ENCODE measurements at places on chromosomes 16 and 17.

- no peak for DNase-seq
Measured at GRCh38 chr17:76935331-76935730, 67.1 kb downstream of the MGAT5B start.

- DNase-seq, result no peak
Measured at GRCh38 chr17:62994931-62995330, 28.9 kb downstream of the TANC2 start.

DNA sequence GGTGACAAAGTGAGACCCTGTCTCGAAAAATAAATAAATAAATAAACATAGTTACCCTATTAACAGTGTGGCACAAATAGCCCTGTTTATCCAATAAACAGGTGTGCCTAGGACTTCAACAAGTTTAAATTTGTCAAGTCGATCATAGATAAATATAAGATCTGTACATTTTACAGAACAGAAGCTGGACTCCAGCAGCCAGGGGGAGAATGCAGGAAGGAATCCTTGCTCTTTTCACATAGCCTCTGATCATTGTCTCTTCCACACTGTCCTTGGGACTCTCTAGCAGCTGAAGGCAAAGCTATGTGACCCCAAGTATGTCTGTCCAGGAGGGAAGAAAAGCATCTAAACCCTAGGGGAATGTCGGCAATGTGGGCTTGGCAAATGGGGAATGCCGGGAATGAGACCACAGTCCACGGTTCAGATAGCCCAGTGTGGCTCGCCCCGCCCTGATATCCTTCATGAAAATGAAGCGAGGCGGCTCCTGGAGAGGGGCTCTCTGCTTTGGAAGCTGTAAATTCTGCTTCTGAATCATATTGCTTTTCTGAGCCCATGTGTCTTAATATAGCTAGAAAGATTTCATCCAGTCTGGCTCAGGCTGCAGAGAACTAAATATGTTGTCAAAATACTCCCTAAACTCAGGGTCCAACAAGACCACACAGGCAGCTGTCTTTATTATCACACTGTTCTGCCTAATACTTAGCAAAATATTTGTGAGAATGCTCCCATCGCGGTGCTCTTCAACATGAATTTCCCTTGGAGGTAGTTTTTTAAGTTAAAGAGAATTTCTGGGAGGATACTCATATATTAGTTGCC, 24.9 kb upstream of the GRB2 start:
- DNase-seq, result no peak

DNA sequence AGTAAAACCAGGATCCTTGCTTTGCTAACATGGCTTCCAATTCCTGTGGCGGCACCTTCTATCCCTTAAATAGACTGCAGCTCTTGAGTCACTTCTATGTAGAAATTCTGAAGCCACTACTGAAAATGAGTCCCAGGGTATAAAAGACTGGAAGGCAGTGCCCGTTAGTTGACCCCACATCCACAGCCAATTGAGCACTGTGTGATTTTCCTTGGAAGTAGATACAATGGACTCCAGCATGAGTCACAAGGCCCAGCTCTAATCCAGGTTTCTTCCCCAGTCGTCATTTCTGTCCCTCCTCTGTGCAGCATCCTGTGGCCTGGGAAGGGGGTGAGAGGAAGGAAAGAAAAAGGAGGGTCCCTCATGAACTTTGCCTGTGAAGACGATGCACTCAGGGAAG, 69.5 kb downstream of the HLF start:
- no peak for DNase-seq

GRCh38 chr17:57999496-58000017, 7.5 kb downstream of the SRSF1 start:
- peak; percentile 69 for DNase-seq

GRCh38 chr17:79482727-79483521, 127.9 kb downstream of the RBFOX3 start:
- no peak for DNase-seq

DNA sequence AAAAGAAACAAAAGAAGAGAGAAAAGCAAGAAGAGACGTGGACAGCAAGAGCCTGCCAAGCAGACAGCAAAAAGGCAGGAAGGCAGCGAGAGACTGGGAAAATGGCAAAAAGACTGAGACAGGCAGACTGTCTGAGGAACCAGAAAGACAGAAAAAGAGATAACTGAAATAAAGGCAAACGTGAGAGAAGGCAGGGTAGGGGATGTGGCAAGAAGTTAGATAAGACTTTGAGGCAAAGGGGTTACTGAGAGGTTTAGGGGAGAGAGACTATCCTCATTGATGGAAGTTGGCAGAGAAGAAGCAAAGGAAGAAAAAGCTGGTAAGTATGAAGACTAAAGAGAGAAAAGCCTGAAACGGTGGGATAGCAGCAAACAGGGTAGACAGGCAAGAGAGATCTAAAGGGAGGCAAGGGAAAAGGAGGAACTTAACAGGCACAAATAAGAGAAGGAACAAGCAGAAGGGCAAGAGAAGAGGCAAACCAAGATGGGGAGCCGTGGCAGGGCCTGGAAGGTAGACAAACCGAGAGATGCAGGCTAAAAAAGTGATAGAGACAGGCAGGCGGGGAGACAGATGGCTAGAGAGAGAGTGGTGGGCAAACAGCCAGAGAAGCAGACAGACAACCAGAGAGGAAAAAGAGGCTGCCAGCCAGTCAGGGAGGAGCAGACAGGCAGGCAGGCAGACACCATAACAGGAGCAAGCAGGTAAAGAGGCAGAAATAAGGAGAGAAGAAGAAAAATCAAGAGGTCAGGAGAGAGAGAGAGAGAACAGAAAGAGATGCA, 7.1 kb upstream of the CHD3 start:
- DNase-seq, result peak; percentile 89

- DNase-seq, result no peak
Measured at GRCh38 chr17:20189979-20190378, 180.8 kb downstream of the SPECC1 start.

GRCh38 chr17:77692571-77693161, 265.8 kb upstream of the TNRC6C start:
- no peak for DNase-seq

DNA sequence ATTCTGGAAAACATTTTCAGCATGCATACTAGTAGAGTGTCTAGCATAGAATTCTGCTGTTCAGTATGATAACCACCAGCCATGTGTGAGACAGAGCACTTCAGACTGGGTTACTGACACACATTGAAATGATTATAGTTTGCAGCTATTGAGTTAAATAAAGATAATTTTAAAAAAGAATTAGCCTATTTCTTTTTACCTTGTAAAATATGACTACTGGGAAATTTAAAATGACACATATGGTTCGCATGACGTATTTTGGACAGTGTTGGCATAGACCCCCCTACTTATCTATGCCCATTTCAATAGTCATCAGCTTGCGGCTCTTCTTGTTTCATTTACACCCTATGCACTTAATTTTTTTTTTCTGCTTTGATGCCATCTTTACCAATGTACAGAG, 4.7 kb upstream of the SDK2 start:
- no peak for DNase-seq

GRCh38 chr16:10205688-10206087, 23.5 kb upstream of the GRIN2A start:
- no peak for DNase-seq

GRCh38 chr16:57192720-57193486, 6.8 kb downstream of the RSPRY1 start:
- no peak for DNase-seq

- no peak for DNase-seq
Measured at GRCh38 chr16:6698548-6698947, 634.1 kb upstream of the RBFOX1 start.

DNA sequence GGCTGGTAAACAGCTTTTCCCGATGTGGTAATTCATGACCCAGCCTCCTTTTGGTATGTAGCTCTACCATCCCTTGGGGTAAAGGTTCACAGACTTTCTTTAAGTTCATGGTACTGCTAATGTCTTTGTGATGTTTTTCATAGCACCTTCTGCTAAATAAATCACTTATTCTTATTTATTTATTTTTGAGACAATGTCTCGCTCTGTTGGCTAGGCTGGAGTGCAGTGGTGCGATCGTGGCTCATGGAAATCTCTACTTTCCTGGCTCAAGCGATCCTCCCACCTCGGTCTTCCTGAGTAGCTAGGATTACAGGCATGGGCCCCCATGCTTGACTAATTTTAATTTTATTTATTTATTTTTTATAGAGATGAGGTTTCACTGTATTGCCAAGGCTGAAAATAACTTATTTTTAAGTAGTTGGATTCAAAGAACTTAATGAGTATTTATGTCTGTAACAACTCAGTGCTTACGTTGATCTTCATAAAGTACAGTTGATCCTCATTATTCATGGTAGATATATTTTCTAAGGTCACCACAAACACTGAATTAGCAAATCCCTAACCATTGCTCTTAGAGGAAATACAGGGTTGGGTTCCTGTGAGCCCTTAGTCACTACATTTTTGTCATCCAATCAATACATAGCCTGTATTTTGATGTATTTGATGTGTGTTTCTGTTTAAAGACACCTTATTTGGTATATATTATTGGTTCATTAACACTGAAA, 97.1 kb downstream of the SHISA9 start:
- DNase-seq, result no peak

DNA sequence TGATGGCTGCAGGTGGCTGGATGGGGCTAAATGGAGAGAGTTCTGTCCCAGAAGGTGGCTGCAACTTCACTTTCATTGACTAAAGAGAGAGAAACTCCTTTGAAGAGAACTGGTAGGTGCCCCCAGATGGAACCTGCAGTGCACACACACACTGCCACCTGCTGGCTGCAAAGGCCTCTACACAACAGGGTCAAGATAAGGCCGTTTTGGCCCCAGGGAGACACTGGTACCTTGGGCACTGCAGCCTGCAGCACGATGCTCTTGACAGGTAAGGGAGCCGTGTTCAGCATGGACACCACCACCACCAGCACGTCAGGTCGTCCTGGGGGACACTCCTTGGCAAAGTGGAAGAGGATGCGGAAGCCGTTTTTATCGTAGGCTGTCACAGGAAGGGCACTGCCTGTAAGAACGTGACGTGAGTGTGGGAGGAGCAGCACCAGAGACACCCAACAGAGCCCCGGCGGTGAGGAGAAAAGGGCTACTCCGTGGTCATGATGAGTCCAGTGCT, 22.7 kb downstream of the GGA3 start:
- peak; percentile 46 for DNase-seq

DNA sequence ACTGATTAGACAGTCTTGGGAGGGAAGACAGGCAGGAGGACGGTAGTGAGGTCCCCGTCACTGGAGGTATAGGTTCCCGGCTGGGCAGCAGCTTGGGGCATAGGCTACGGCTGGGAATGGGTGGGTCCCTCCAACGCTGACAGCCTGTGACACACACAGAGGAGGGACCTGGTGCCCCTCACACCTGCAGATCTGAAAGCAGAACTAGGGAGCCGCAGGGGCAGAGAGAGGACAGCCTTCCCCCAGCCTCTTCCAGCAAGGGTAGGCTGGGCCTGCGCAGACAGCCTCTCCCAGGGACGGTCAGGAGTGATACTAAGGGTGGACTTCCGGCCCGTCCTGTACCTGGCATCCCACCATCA, 2.0 kb downstream of the P2RX1 start:
- DNase-seq, result no peak

DNA sequence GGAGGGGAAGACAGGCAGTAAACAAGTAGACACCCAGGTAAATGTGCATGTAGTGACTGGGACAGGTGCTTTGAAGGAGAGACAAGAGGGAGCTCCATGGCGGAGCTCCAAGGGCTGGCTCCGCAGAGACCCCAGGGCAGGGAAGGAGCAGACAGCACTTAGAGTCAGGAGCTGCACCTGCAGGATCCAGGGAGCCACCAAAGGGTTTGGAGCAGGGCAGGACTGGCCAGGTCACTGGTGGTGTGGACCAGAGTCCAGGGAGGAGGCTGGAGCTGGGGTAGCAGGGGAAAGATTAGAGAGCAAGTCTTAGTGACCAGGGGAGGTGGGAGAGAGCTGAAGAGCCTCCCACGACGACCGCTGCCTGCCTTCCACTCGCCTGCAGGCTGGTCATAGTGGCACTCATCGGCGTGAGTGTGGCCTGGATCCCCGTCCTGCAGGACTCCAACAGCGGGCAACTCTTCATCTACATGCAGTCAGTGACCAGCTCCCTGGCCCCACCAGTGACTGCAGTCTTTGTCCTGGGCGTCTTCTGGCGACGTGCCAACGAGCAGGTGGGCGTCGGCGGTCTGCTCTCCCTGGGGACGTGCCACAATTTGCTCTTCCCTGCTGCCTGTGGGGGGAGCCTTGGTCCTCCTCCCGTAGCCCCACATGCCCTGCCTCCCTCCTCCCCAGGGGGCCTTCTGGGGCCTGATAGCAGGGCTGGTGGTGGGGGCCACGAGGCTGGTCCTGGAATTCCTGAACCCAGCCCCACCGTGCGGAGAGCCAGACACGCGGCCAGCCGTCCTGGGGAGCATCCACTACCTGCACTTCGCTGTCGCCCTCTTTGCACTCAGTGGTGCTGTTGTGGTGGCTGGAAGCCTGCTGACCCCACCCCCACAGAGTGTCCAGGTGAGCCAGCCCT, 14.7 kb upstream of the FAM83G start:
- DNase-seq, result peak; percentile 4

DNA sequence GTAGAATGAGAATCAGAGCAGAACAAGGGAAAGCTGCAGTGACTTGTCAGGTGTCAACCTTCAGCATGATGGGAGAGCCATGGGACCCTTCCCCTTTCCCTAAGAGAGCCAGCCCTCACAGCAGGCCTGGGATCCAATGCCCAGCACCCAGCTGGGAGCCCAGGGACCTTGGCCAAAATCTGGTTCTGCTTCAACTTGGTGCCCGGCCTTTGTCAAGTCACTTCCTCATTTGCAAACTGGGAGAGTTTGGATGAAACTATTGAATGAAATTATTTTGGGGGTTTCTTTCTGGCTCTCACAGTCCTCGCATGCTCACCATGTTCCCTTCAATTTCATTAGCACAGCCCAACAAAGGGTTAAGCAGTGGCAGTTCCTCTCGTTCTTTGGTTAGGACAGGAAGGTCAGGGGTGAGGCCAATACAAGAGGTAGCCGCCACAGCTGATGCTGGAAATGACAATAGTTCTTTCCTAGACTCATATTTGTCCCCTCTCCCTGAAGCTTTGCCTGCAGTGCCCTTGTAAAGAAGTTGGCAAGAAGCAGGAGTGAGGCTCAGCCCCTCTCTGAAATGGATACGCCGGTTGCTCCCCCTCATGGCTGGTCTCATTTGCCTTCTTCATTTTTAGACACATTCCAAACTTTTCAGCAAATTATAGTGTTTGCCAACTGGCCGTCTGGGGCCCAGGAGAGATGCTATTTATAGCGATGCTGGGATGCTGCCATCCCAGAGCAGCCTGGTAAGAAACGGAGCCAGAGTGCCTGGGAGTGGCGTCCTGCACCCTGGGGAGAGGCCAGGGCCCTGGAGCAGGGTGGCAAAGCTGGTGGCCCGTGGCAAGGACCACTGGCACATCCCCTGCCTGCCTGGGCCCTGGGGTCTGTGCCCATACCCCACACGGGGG, 34.5 kb upstream of the MEOX1 start:
- no peak for DNase-seq

- peak; percentile 36 for DNase-seq
Measured at GRCh38 chr16:54509456-54509855, 222.9 kb upstream of the IRX3 start.

DNA sequence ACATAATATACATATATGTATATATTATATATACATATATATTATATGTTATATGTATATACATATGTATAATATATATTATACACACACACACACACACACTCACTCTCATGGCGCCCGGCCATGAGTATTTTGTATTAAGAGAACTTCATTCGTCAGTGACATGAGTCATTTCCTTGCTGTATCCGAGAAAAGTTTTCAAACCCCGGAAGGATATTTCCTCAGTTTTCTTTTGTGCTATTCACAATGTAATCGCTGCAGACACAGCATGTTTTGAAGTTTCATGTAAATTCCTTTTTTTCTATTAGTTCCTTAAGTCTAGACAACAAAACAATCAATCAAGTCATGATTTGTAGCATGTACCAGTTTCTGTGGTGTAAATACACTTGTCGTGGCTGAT, 33.3 kb downstream of the OR1D5 start:
- DNase-seq, result no peak

- no peak for DNase-seq
Measured at GRCh38 chr17:36979565-36979941, 30.8 kb downstream of the AATF start.
